ENCODE measurements at places on chromosomes 12 and 14.

GRCh38 chr12:109716512-109717389, 3.1 kb downstream of the FAM222A start:
- no peak for DNase-seq

GRCh38 chr14:25351269-25351668, 301.3 kb upstream of the STXBP6 start:
- DNase-seq, result no peak

DNA sequence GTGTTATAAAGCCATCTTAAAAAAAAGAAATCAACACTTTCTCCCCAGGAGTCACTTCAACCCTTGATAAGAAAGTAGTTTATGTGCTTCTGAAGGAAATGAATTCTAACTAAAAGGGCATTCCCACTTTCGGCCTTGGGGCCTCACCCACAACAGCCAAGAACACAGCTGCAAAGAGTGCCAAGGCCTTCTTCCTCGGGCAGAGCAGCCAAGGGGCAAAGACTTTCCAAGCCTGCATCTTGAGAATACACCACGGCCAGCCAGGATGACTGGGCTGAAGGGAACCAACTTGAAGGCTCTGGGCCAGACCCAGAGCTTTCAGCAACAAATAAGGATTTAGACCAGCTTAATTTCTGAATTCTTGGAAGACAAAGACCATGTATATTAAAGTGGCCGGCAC, 60.4 kb upstream of the FOXN3 start:
- no peak for DNase-seq

- no peak for DNase-seq
Observed at GRCh38 chr14:80135305-80136088, 75.8 kb downstream of the DIO2 start.

- no peak for DNase-seq
Observed at GRCh38 chr14:50523271-50524041, 8.9 kb downstream of the MAP4K5 start.

- DNase-seq, result no peak
Observed at GRCh38 chr12:6158749-6159148, 34.3 kb upstream of the VWF start.

- DNase-seq, result peak; percentile 100
Observed at GRCh38 chr12:51326698-51327439, 2.9 kb upstream of the BIN2 start.

DNA sequence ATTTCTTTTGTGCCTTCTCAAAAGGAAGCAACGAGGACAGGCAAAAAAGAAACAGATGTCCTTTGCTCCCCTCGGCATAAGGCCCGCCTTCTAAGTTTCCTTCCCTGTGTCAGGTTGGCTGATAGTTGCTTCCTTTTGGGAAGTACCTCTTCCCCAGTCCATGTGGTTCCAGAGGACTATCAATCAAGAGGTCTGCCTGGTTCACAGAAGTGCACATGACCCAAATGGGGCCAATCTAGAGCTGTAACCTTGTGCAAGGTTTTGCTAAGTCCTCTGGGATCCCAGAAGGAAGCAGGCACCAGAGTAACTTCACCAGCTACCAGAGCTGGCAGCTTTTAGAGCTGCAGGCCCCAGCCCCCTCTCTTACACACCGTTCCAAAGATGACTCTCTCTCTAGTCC, 42.6 kb downstream of the TMEM63C start:
- peak; percentile 34 for DNase-seq

- DNase-seq, result no peak
Observed at GRCh38 chr12:126963825-126964224, 1303.1 kb upstream of the TMEM132C start.
